OCI-LY7 (cell line): ENCODE measurements at places on chromosomes 12 and 14. TPM values are rescaled to one million over a fixed set of nuclear protein-coding genes. Genes with fewer than 3 reads are reported as not detected.

SLCO1B1 gene
- not detected in 2 replicates for total RNA-seq

SDR9C7 gene
- not detected in 2 replicates for total RNA-seq

PPP1R36 gene
- total RNA-seq: not detected in 2 replicates

HOXC6 gene
- total RNA-seq: 2.7 and 3.7 TPM in 2 replicates

MIP gene
- 0.57 TPM in 1 of 2 replicates, not detected in the other for total RNA-seq

RNASE1 gene
- not detected in 2 replicates for total RNA-seq

IL26 gene
- total RNA-seq: not detected in 2 replicates

POLE2 gene
- total RNA-seq: 30.3 and 36.8 TPM in 2 replicates

GLI1 gene
- total RNA-seq: 6.0 and 6.5 TPM in 2 replicates

HOXC9 gene
- total RNA-seq: 0.42 and 0.57 TPM in 2 replicates

IQSEC3 gene
- not detected in 2 replicates for total RNA-seq

PLBD1 gene
- 0.61 TPM in 1 of 2 replicates, not detected in the other for total RNA-seq

METAP2 gene
- 152 and 177 TPM in 2 replicates for total RNA-seq

DNA sequence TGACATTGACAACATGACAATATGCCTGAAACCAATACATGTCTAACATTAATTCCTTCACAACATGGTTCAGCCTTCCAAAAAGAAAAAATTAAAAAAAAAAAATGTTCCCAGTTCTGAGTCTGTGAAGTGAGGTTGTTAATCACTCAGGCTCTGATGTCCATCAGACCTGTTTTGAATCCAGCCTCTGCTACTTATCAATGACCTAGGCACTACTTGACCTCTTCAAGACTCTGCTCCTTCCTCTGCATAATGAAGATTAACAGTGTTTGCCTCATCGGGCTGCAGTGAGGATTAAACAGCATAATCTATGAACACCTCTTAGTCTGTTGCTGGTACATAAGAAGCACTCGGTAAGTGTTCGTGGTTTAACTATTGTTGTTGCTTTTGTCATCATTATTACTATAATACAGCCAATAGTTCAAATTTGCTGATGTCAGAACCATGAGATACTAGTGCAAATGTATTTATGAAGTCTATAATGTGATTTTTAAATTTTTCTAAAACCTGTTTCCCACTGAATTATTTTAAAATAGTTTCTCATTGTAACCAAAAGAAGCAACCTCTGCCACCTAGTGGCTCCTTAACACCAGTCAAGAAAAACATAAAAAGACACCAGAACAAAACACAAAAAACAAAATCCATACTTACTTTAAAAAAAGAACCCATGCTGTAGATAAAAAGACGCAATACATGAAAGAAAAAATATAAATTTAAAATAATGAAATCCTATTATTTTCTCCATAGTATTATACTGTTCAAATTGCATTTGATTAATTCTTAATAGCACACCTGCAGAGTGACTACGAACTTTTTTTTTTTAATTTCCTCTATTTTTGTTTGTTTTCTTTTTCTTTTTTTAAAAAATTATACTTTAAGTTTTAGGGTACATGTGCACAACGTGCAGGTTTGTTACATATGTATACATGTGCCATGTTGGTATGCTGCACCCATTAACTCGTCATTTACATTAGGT lies 20.3 kb upstream of the TMX1 start:
- peak; percentile 30 for DNase-seq

DNA sequence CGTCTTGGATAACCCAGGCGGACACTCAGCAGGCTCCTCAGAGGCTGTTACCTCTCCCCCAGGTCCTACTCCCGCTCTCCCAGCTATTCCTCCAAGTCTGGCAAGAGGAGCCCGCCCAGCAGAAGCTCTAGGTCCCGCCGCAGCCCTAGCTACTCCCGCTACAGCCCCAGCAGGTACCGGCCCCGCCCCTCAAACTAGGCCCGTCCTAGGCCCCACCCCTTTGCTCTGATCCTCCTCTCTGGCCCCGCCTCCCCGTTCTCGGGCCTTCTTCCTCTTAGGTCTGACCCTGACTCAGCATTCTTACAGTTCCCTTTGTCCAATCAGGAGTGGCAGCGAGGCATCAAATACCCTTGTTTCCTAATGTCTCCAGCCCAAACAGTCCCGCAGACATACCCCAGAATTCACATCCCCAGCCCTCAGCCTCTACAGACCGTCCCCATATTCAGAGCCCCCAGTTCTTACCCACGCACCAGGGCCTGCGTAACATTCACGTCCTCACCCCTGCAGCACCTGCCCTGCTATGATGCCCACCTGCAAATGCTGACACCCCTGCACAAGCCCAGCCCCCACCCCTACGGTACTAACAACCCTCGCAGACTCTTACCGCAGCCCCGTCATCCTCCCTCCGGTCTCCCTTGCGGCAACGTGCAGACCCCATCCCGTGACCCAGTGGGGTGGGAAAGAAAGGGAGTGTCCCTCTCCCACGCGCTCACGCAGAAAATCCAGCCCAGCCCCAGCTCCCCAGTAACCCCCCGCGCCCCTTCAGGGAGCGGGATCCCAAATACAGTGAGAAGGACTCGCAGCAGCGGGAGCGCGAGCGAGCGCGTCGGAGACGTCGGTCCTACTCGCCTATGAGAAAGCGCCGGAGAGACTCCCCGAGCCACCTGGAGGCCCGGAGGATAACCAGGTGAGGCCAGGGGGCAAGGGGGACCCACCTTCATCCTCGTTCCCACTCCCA lies 25.0 kb upstream of the HSPB8 start:
- no peak for DNase-seq

DNA sequence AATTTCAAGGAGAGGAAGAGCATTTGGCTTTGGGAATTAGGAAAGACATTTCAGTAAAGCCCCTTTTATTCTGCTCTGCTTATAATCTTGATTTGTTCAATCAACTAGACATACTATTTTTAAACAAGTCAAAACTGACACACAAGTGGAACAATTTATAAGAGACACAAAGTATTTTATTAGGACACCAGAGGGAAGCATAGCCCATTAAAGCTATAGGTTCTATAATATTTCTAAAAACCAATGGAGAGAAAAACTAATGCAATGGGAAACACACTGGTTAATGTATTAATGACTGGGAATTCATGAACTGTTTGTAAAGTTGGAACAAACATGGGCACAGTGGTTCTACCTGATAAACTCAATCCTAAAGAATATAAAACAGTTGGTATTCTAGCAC lies 15.3 kb upstream of the CERS5 start:
- DNase-seq: no peak

DNA sequence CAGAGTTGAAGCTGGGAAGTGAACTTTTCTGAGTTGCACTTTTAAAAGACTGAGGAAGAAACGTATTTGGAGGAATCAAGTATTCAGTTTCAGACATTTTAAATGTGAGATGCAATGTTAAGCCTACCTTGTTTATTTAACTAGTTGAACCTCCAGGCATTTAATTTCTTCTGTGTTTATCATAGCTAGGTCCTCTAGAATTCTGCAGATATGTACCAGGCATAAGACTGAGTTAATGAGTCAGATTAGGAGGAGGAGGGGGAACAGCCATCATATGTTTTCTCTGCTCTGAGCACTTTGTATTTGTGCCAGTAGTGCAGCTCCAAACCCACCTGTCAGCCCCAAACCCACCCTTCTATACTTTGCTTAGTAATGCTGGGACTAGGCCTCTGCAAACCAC lies 16.4 kb upstream of the SAMD4A start:
- DNase-seq: no peak

- no peak for DNase-seq
These were observed 26.2 kb downstream of the SUSD6 start for GRCh38 chr14:69637503-69638031.

DNA sequence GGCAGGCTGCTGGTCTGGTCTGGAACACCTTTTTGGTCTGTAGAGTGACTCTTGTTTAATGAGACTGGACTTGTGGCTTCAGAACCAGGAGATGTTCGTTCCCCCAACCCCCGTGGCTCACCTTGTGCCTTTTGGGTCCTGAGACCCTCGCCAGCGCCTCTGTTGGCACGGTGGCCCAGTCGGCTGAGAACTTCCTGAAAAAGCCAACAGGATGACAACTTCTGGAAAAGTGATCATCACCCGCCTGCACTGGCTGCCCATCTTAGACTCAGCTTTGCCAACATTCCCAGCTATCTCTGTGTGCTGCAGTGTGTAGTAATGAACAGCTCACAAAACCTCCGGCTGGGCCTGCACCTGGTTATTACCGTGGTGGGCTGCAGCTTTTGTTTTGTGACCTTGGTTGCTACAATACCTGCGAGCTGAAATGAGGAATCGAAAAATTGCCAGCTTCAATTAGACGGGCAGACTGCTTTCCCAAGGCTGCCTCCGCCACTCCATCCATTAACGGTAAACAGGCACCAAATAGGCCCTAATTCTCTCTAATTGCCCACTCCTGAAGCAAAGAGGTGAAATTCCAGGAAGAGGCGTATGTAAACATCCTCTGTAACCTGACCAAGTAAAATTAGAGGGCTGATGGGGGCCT lies 16.0 kb downstream of the MEG3 start:
- DNase-seq: no peak

DNA sequence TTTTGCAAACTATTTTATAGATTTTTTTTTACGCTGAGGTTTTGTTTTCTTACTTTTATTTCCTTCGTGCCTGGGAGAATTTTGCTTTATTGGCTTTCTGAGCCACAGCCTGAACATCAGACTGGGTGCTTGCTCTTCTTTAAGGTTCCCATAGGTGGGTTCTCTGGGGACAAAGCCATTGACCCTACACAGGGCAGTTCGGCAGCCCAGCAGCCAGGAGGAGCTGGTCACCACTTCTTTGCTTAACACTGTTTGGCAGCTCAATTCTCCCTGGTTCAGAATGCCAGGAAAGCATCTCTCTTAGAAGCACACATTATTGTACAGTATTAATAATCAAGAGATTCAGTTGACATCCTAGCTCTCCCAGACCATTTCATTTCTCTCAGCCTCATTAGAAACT lies 140.8 kb upstream of the NEDD1 start:
- DNase-seq: no peak

- DNase-seq: peak; percentile 66
These were observed 406.6 kb upstream of the SYT1 start for GRCh38 chr12:78457938-78458337.

DNA sequence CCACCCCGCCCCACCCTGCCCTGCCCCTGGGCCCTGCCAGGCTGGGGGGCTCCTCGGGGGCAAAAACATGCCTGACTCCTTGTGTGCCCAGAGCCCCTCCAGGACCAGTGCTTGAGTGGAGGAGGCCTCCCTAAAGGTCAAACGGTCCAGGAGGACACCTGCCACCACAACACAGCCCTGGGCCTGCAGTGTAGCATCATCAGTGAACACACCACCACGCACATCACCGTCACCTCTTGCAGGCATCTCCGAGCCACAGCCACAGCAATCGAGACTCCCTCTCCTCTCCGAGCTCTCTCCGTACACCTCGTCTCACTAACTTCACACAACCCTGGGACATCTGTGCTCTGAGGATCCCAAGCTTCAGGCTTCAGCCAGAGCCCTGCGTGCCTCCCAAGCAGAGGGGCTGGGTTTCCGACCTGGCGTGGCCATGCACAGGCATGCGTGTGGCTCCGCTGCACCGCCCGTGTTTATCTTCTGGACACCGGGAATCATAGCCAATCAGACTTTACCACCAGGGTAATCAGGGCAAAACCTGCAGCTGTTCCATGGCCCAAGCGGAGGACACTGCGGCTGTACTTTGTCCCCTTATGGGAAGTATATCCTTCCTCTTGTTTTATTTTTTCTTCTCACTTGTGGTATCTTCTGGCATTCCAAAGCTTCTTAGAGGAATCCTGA lies 6.2 kb upstream of the DIO3 start:
- DNase-seq: no peak

DNA sequence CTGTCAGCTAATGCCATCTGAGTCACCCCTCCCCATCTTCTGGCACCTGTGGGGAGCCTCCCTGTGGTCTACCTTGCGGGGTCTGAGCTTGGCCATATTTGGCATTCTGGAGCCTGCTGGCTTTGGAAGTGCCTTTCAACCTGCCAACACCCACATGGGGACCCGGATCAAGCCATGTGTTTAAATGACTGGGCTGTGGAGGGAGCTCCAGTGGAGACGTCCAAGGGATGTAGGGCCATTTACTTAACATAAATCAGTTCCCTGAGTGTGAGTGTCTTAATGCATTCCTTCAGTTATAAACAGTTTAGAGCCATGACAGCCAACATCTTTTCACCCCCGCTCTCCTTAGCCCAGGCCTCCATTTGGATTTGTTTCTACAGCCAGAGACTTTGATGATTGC lies 22.0 kb downstream of the CACNA1C start:
- DNase-seq: no peak

- DNase-seq: no peak
These were observed 191.7 kb upstream of the FRMD6 start for GRCh38 chr14:51460011-51460410.

- peak; percentile 15 for DNase-seq
These were observed 12.5 kb upstream of the CLEC4E start for GRCh38 chr12:8553088-8553627.

DNA sequence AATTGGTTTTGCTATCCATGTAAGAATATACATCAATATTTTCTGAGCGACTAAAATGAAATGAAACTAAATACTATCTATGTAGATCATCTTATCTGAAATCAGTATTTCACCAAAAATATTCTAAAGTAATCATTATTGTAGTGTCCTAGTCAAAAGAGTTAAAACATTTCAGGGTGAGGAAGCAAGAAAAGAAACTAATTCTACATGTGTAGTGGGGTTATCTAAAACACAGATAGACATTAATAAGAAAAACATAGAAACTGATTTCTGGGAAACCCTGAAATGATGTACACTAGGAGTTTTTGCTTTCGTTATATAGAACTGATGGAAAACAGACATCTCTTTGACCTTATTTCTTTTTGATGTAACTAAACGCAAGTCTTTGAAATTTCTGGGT lies 257.9 kb downstream of the SSPN start:
- no peak for DNase-seq

DNA sequence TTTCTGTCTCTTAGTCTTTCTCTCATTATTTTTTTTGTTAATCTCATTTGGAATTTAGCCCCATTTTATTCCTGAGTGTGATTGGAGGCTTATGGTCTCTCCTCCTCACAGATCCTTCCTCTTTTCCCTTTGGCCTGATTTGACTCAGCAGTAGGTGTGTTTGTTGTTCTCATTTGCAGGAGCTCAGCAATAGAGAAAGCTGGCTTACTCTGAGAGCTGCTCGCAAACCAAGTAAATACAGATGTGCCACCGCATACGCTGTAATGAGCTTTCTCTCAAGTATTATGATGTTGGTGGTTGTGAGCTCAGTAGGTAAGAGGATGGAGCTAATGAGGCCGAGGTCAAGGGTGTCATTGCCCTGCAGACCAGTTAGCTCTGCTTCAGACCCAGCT lies 206.5 kb downstream of the ETV6 start:
- DNase-seq: no peak

DNA sequence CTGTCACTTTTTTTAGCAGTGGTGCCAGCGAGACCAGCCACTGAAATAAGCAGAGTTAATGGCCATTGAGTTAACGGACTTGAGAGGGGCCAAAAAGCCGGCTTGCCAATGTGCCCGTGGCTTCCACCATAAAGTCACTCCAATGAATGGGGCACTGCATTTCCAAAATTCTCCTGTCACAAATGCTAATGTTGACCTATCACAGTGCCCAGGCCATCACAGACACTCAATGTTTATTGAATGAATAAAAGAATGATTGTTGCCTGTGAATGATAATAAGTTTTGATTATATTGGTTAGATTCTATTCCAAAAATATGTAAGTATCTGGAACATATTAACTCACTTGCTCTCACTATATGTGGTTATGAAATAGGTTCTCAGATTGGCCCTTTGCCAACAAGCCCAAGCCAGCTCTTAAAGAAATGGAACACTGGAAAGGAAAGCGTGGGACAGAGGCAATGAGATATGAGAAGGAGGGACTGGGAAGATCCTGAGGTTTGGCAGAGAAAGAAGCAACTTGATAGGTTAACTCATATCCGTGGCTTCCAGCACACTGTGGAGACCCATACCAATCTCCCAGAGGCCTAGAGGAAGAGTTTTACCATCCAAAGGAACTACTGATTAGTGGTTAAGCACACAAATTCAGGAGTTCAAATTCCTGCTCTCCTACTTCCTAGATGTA lies 108.7 kb downstream of the BTG1 start:
- no peak for DNase-seq
